ENCODE measurements at places on chromosomes 2 and 18.

DNA sequence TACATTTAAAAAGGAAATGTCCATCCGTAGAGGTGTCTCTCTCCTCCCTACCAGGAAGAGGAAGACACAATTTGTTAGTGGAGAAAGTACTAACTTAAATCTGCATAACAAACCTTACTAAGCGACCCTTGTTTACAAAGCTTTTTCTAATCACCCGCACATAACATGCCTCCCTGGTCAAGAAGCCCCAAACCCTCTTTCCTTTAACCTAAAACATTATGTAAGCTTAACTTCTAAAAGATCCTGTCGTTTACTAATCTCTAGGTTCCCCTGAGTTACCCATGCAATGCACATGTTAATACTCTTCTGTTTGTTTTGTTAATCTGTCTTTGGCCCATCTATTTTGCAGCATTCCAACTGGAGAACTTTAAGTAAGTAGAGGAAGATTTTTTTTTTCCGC is 630.3 kb upstream of the NRXN1 start:
- no peak for DNase-seq

GRCh38 chr2:120472891-120473309 is 127.0 kb downstream of the INHBB start:
- no peak for DNase-seq

DNA sequence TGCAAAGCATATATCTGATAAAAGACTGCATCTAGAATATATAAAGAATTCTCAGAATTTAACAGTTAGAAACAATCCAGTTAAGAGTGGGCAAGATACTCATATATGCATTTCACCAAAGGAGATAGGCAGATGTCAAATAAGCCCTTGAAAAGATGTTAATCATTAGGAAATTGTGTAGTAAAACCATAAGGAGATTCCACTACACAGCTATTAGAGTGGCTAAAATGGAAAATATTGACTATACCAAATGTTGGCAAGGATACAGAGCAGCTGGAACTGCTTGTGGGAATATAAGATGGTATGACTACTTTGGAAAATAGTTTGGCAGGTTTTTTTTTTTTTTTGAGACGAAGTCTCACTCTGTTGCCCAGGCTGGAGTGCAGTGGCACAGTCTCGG is 59.5 kb downstream of the CAB39 start:
- DNase-seq = no peak

GRCh38 chr2:8551622-8552074 is 130.2 kb upstream of the ID2 start:
- DNase-seq = no peak

- no peak for DNase-seq
Measured at GRCh38 chr2:38600242-38600891, 2.4 kb downstream of the HNRNPLL start.

All from liver (tissue), 10 donors.